Stimulated activated CD4-positive, alpha-beta T cell treated with anti-CD3 and anti-CD28 coated beads, TNF-alpha, amount 100 ng/mL, for 1 hour (primary cell): ENCODE measurements at places on chromosomes 2 and 18.

GRCh38 chr18:62196079-62196478 is 9.0 kb downstream of the RELCH start:
- no peak for DNase-seq

DNA sequence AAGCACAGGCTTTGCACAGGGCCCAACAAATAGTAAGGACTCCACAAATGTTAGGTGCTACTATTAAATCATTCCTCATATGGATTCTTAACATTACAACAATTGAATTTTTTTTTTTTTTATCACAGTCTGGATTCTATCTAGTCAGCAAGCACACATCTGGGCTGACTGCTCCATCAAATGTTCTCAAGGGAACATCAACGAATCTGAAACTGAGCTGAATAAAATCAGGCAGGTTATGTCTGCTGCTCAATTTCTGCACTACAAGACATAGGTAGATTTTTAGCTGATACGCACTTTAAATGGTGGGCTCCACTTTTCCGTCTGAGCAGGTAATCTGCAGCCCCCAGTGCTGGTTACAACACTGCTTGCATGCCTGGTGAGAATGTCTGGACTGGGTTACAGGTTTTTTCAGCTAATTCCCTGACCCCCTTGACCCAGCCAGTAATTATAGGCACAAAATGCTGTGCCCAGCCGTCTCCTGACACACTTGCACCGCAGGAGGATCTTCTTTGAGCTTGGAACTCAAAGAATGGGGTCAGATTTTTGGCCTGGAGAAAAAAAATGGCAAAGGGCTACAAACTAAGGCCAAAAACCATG is 44.6 kb downstream of the ADD2 start:
- DNase-seq = no peak

GRCh38 chr2:1673160-1673944 is 71.0 kb downstream of the PXDN start:
- no peak for DNase-seq

DNA sequence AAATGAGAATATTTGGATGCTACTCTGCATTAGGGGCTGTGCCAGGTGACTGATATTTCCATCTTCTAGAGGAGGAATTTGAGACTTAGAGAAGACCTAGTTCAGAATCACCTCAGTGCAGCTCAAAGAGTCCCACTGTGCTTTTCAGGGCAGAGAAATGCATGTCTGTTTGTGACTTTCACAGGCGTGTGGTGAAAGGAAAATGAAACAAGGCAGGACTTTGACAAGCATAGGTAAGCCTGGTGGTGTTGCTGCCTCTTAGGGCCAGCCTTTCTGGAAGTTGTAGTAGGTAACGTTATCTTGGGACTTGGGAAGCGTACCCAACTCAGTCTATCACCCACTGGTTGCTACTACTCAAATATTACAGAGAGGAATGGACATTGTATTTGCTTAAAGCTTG is 2.6 kb downstream of the GPR39 start:
- no peak for DNase-seq

GRCh38 chr2:183244300-183244844 is 120.1 kb downstream of the NUP35 start:
- DNase-seq = no peak
